ENCODE measurements at places on chromosomes 16 and 17.

DNA sequence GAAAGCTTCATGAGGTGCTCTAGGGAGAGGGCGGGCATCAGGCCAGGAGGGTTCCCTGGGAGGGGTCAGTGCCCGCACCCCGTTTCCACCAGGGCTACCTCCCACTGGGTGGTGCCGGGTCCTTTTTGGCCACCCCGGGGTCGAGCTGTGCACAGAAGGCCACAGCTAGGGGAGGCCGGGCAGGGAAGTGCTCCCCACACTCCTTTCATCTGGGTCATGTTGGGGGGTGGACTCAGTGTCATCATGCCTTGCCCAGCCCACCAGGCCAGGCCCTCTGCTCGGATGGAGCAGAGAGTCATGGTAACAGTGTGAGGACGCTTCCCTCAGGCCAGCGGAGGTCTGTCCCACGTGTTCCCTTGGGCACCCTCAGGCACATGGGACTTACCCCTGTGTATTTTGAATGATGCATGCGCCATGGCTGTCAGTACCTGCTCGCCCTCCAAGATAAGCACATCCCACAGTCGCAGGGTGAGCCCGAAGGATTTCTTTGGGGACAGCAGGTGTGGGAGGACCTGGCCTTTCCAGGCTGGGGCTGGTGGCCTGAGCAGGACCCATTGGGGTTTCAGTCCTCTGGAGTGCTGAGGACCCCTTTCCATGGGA, 46.4 kb downstream of the TNFRSF13B start:
- no peak for DNase-seq

- no peak for DNase-seq
These were observed 5.3 kb downstream of the HS3ST3A1 start for GRCh38 chr17:13596241-13596923.

DNA sequence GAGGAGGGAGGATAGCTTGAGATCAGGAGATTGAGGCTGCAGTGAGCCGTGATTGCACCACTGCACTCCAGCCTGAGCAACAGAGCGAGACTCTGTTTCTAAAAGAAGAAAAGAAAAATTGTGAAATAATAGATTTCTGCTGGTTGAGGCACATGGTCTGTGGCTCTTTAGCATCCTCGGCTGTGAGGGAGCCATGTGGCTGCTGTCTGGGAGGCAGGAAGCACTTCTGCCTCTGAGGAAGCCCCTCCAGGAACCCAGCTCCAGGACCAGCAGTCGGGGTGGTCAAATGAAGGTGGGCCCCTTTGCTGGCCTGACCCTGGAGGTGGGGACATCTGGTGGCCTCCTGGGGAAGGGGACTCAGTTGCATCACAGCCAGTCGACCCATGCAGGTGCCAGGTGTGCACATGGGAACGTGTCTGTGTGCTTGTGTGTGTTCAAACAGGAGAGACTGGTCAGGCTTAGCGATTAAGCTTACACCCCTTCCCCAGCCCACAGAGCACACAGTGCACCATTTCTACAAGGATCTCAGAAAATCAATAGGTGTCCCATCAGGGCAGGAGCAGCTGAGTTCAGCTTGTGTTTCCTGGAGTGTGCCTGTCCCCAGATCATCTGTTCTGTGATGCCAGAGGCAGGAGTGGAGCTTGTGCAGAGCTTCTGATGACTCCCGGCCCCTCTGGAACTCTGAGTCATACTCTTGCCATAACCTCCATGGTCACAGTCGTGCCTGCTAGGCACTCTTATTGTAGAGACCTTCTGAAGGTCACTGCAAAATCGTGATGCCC, 24.3 kb upstream of the MGAT5B start:
- DNase-seq: no peak

DNA sequence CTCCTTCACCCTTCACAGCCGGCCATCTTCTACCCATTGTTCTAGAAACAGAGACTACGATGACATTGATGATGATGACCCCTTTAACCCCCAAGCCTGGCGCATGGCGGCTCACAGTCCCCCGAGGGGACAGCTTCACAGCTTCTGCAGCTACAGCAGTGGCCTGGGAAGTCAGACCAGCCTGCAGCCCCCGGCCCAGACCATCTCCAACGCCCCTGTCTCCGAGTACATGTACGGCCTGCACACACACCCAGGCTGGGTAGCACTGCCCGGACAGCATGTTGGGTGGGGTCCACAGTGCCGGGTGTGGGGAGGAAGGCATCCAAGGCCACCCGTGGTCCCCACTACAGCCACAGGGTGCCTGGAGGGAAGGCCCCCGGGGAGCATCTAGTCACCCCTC, 21.0 kb upstream of the DNAI2 start:
- DNase-seq: no peak

DNA sequence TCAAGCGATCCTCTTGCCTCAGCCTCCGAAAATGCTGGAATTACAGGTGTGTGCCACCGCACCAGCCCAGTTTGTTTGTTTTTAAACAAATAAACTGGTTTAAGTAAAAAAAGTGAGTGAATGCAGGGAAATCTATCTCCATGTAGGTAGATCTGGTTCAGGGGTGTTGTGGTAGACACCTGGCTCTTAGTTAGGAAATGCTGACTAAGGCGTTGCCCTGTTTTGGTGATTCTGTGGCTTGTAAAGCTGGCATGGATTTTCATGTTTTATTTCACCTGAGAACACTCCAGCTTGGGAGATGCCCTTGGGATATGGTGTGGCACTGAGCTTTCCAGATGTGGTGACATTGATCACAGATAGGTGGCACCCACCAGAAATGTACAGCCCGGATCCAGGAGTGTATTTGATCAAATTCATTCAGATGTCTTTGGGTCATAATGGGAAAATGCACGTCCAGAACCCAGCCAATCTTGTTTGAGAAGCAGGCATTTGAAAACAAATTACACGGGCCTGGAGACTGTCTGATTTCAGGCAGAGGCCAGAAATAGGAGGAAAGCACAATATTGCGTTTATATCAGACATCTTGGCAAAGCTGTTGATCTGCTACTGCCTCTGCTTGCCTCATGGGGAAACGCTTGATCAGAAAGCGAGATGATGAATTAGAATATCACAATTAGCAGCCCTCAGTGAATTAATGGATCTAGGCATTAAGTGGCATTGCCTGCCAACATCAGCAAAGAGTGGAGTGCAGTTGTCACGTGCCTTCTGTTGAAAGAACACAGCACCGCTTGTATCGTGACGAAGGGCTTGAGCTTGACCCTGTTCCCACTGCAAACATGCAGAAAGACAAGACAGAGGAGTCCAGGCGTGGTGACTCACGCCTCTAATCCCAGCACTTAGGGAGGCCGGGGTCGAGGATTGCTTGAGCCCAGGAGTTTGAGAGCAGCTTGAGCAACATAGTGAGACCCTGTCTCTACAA, 7.3 kb upstream of the IL34 start:
- no peak for DNase-seq

DNA sequence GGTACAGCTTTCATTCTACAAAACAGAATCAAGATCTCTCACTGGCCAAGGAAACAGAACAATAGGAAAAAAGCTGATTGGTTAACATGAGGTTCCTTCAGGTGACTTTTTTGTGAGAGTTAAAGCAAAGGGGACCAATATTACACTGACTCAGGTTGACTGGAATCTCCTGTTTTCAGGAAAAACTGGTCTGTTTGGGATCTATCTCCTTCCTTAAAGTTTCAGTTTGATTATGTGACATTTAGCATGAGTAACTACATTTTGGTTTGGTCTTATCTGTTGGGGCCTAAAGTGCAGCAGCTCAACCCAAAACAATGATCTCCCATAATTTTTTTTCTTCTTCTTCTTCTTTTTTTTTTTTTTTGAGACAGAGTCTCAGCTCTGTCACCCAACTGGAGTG, 9.7 kb downstream of the NUPR1 start:
- no peak for DNase-seq

DNA sequence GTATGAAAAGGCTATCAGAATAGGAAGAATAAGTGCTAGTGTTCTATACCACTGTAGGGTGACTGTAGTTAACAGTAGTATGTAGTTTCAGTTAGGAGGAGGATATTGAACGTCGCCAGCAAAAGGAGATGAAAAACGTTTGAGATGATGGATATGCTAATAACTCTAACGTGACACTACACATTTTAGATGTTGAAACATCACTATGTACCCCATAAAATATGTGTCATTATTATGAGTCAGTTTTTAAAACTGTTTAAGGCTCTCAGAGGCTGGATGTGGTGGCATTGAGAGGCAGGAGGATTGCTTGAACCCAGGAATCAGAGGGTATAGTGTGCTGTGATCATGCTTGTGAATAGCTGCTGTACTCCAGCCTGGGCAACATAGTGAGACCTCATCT, 31.8 kb downstream of the UBN1 start:
- no peak for DNase-seq

GRCh38 chr17:28147017-28147416, 104.5 kb downstream of the NLK start:
- no peak for DNase-seq

DNA sequence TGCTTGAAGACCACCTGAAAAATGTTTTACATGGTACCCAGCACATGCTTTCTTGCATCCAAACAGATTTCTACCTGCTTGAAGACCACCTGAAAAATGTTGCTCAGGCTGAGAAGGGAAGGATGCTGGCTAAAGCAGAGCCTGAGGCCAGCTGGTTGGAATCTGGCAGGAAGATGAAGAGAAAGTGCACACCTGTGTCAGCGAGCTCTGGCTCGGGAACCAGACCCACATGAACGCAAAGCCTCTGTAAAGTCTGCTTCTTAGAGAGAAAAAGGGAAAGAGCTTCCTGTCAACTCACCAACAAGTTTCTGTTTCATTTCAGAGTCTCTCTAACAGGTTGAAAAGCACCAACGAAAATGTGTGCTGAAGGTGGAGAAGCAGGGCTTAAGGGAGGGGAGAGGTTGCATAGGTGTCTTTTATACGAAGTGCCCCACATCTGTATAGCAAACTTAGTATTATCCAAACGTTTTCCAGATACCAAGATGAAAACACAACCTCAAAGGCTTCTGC, 226.0 kb downstream of the TOX3 start:
- DNase-seq: no peak

GRCh38 chr17:42720996-42721583, 23.8 kb downstream of the EZH1 start:
- DNase-seq: no peak

- peak; percentile 71 for DNase-seq
These were observed 7.0 kb upstream of the CALB2 start for GRCh38 chr16:71351558-71351901.

GRCh38 chr16:83970430-83970815, 2.4 kb downstream of the NECAB2 start:
- no peak for DNase-seq

DNA sequence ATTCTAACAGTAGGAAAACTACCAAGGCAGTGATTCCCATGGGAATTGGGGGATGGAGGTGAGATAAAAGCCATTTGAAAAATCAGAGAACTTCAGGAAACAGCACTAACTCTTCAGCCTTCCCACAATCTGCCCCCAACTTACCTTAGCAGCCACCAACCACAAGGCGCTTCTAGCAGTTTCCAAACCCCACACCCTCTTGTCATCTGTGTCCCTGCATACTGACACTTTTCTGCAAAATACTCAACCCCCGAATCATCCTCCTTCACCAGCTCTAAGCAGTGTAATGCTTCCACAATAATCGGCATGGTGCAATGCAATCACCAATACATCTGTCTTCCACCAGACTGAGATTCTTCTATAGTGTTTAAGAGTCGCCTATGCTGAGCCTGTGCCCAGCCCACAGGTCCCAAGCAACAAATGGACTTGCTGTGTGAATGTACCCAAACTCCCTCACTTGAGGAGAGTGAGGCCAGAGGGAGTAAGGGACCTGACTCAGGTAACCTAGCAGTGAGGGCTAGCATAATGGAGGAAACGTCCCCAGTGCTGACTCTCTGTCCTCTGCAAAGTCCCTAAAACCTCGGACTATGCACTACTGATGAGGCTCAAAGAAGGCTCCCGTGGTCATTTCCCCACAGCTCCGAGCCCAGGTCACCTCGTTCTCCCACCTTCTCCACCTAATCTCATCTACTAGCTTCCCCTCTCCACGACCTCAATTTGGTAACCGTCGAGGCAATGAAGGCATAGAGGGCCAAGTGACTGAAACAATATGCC, 943 bp downstream of the DYNC1LI2 start:
- DNase-seq: no peak

DNA sequence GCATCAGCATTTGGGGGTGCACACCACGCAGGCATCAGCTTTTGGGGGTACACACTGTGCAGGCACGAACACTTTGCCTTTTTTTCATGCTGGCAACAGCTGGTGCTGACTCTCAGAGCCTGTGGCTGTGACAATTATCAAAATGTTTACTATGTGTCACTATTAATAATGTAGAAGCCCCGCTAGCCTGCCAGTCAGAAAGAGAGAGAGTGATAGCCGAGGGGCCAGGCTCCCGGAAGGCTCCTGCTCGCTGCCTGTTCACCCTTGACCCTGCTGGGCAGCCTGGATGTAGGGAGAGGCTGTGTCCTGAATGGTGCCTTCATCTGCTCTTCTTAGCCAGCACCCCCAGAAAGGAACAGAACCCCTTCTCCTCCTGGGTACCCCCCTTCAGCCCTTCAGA, 61.9 kb downstream of the SDK2 start:
- DNase-seq: no peak

DNA sequence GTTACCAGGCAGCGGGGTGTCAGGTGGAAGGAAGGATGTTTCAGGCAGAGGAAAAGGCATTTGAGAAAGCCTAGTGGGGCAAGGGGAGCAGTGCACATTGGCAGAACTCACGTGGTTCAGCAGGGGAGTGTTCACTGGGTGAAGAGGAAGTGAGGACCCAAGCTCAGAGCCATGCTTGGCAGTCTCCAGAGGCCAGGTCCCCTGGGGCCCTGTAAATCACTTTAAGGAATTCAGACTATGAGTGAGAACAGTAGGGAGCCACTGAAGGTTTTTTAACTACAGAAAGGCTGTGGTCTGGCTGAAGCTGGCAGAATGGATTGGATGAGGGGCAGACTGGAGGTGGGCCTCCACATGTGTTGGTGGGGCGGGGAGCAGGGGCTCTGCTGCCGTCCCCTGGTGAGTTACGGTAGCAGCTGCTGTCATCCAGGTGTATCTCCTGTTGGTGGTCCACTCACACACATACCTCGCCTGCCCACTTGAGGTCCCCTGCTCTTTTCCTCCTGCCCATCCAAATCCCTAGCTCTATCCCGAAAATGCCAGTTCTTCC, 5.1 kb downstream of the CLEC16A start:
- DNase-seq: no peak

GRCh38 chr16:47309581-47310312, 151.1 kb downstream of the ITFG1 start:
- no peak for DNase-seq

DNA sequence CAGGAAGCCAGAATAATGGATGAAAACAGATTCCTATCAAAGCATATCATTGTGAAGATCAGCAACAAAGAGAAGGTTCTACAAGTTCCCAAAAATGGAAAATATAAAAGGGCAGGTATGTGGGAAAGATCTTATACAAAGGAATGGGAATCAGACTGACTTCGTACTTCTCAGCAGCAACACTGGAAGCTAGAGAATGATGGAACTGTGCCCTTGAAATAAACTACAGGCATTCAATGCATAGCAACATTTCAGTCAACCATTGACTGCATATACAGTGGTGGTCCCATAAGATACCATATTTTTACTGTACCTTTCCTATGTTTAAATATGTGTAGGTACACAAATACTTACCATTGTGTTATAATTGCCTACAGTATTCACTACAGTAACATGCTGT, 30.3 kb upstream of the RAI1 start:
- DNase-seq: no peak
